MV-4-11 (cell line): ENCODE measurements at places on chromosomes 1 and 21.

- no peak for DNase-seq
Measured at GRCh38 chr21:36627242-36627641, 71.7 kb upstream of the SIM2 start.

DNA sequence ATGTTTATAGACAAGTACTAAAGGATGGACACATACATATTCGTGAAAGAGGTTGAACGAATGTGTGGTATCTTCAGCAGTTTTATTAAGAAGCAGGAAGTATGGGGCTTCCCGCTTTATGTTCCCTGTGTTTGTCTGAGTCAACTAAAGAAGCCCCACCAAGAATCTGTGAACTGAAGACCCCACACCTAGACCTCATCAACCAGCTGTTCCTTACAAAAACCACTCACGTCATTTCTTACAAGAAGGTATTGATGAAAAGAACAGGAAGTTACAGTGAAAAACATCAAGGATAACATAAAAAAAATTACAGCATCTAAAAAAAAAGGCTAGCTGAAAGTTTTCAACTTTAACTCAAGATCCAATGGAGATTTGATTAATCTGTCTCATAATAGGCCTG is 12.3 kb downstream of the REG4 start:
- DNase-seq = no peak

DNA sequence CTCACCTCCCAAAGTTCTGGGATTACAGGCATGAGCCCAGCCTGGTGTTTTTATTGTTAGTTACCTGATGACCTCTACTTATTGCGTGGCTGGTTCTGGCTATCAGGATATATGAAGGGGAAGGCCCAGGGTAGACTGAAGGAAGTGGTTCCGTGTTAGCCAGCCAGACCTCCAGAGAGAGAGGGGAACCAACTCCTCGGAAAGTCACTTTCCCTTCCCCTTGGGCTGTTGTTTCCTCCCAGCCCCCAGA is 2.5 kb upstream of the RCSD1 start:
- DNase-seq = peak; percentile 91

DNA sequence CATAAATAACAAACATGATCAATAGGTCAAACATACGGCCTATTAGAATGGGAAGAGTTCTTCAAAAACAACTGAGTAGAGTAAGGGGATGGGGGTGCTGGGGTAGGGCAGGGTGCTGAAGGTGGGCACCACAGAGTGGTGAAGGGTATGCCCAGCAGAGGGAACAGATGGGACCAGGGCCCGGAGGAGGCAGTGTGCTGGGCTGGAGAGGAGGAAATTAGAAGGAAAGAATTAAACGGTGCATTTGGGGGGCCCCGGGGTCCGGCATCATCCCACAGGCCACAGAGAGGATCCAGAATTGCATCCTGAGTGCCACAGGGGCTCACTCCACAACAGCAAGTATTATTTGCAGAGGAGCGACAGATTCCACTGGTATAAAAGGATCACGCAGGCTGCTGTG is 94.5 kb downstream of the GLIS1 start:
- DNase-seq = no peak

DNA sequence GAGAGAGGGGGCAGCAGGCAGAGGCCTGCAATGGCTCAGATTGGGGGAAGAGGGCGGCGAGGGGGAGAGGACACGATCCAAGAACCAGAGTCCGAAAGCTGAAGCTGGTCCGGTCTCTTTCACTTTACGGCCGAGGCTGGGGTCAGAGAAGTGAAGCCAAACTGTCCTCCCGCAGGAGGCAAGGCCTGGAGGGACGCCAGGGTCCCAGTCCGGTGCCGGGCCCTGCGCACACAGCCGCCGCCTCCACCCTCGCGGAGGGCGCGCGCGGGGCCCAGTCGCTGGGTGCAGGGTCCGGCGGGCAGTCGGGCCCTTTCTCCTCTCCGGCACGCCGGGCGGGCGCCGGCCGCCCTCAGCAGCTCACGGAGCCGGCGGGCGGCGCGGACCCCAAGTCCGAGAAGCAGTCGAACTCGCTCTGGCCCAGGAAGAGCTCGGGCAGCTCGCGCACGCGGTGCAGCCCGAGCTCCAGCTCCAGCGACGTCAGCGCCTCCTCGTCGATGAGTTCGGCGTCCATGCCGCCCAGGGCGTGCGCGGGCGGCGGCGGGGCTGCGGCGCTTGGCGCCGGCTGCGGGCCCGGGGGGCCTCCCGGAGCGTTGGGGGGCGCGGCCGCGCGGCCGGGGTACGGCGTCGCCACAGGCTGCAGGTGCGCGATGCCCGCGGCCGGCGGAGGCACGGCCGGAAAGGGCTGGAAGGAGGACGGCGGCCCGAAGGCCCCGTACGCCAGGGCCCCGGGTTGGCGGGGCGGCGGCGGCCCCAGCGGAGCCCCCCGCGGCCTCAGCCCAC is 749 bp downstream of the CITED4 start:
- no peak for DNase-seq

DNA sequence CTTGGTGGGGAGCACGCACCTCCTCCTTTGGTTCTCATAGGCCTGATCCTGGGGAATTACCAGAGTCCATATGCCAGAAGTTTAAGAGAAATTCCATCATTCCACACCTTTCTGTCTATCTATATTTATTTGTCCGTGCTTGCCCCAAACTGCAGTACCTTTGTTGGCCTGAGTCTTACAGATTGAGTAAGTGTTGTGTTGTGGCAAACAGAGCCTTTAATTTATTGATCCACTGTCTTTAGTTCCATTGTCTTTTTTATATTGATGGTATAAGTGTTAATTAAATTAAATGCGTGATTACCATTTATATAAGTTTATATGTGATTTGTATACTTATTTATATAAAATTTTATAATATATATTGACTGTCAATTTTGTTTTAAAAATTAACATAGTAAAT is 4.9 kb downstream of the SH3BGR start:
- DNase-seq = no peak

GRCh38 chr1:115077984-115078330 is 11.3 kb downstream of the TSPAN2 start:
- DNase-seq = no peak

- DNase-seq = no peak
Measured at GRCh38 chr1:223322868-223323267, 41.1 kb downstream of the SUSD4 start.

GRCh38 chr1:93631626-93632365 is 49.8 kb downstream of the BCAR3 start:
- peak; percentile 38 for DNase-seq
